Fibroblast of villous mesenchyme (primary cell): ENCODE measurements at places on chromosomes 3 and 15. TPM values are rescaled to one million over a fixed set of nuclear protein-coding genes. Genes with fewer than 3 reads are reported as not detected.

DNA sequence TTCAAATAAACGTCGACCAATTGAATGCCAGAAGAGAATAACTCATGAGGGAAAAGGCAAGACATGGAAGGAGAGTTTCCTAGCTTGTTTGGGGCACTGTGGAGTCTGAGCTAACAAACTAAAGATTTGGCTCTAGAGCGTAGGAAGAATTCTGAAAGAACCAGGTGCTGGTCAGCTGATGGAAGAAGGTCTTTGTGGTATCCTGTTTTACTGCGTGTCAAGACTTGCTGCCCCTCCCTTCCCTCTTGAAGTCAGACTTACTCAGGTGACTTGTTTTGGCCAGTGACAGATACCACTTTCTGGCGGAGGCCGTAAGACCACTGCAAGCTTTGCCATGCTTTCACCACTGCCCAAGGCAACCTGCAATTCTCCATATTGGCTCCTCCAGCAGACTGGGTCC, 673 bp upstream of the HCLS1 start:
- DNase-seq: no peak

DNA sequence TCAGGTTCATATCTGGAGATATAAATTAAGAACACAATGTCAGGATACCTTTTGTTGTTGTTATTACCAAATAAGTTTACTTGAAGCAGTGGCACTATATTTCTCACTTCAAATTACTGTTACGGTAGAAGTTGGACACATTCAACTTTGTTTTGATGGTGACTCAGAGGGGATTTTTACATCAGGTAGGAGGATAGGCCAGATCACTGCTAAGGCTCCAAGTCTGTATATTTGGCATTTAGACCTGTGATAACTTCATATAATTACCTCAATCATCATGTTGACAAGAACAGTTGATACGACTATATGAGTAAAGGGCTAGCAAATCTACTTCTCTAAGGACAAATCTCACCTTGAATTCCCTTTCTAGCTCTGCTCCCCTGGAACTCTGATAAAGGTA, 15.6 kb downstream of the LZTFL1 start:
- DNase-seq: no peak

GRCh38 chr3:71956716-71957115, 171.8 kb upstream of the PROK2 start:
- no peak for DNase-seq

DNAH12 gene
- total RNA-seq: under 0.01 TPM in 2 replicates

- DNase-seq: no peak
These were observed 22.0 kb upstream of the TATDN2 start for GRCh38 chr3:10226293-10226692.

DNA sequence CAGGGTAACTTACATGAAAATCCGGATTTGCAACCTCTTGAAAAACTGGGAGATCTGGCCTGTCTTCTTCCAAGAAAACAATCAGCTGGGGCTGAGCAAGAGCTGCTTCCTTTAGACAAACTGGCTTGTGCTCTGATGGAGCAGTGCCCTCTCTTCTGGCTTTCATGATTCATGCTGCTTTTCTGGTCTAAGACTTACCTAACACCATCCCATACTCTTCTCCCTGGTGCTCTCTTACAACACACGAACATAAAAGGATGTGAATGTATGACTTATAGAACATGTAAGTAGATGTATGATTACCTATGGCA, 9.9 kb downstream of the TJP1 start:
- peak; percentile 55 for DNase-seq

GRCh38 chr3:190345027-190345821, 23.0 kb upstream of the CLDN1 start:
- DNase-seq: peak; percentile 91

DNA sequence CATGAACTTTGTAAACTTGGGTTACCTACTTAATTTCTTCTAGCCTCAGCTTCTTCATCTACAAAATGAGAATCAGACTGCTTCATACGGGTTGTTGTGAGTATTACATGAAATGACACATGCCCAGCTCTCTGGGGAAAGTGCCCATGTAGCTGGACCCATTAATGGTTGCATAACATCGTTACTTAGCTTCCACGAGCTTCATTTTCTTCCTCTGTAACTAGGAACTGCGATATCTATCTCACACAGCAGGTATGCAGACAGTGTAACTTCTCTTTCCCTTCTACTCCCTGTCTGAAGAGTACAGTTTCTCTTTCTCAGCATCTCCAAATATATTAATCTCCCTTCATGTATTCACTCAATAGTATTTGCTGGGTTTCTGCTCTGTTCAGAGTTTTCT, 37.9 kb upstream of the DLG1 start:
- no peak for DNase-seq

GRCh38 chr15:49589030-49589429, 31.6 kb downstream of the FAM227B start:
- DNase-seq: peak; percentile 18

GRCh38 chr3:138362538-138362937, 14.2 kb downstream of the MRAS start:
- DNase-seq: no peak

GRCh38 chr3:140378571-140379340, 299.1 kb upstream of the TRIM42 start:
- DNase-seq: no peak

- no peak for DNase-seq
These were observed 138.8 kb downstream of the ZNF609 start for GRCh38 chr15:64599226-64599625.

DNA sequence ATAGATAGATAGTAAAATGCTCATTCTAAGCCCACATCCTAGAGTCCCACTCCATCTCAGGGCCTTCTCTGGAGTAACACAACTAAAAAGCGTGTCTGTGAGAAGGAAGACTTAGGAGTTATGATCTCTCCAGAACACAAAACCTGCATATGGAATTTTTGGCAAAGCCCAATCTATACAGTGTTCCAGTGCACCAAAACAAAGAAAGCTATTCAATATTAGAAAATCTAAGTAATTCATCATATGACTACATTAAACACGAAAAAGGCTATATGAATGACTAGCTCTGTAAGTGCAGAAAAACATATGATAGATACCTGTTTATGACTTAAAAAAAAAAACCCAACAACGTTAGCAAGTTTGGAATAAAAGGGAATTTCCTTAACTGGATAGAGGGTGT, 27.7 kb downstream of the MTMR10 start:
- DNase-seq: no peak

DNA sequence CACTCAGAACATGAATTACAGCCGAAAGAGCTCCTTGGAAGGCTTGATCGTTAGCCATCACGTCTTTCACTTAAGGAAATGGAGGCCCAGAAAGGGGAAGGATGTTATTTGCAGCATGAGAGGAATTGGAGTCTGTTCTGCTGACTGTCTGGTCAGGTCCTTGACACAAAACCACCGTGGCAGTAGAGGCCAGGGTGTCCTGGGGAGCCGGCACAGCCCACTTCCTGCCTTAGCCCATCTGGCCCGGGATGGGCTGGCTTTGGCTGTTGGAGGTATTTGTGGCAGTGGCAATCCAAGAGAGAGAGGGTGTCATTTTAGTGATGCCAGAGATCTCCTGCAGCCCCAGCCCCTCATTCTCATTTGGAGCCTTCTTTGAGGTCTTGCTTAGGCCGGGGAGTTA, 37.4 kb downstream of the ST6GAL1 start:
- no peak for DNase-seq

DNA sequence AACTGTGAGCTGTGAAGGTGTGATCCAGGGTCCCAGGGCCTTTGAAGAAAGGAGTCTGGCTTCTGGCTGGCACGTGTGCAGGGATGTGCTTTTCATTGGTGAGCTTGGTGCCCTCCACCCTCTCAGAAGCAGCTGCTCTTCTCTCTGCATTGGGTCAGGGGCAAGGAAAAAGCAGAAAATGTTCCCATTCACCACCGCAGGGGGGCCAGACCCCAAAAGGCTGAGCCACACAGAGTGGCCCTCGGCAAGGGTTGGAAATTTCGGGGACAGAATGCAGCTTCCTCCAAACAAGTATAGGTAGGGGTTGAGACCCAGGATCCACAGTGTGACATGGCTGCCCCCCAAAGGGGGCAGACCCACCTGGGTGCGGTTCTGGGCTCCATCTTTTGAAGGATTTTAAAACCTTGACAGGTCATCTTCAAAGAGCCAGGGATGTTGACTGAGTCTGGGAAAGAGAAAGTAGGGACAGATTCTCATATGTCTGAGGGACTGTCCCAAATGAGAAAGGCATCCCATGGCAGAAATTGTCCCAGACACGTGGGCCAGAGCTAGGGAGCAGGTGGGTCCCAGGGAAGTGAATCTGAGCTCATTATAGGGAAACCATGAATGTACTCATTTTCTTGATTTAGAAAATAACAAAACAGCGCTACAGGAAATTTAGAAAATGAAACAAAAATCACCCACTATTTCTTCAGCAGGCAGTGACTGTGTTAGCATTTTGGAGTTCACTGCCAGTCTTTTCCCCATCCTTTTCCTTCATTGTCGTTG, 2.7 kb downstream of the CSK start:
- no peak for DNase-seq

TMEM266 gene
- under 0.01 TPM in 1 of 2 replicates, not detected in the other for total RNA-seq

- DNase-seq: no peak
These were observed 77.2 kb upstream of the RNU6-1 start for GRCh38 chr15:67917037-67917436.

STRIT1 gene
- not detected in 2 replicates for total RNA-seq

DNA sequence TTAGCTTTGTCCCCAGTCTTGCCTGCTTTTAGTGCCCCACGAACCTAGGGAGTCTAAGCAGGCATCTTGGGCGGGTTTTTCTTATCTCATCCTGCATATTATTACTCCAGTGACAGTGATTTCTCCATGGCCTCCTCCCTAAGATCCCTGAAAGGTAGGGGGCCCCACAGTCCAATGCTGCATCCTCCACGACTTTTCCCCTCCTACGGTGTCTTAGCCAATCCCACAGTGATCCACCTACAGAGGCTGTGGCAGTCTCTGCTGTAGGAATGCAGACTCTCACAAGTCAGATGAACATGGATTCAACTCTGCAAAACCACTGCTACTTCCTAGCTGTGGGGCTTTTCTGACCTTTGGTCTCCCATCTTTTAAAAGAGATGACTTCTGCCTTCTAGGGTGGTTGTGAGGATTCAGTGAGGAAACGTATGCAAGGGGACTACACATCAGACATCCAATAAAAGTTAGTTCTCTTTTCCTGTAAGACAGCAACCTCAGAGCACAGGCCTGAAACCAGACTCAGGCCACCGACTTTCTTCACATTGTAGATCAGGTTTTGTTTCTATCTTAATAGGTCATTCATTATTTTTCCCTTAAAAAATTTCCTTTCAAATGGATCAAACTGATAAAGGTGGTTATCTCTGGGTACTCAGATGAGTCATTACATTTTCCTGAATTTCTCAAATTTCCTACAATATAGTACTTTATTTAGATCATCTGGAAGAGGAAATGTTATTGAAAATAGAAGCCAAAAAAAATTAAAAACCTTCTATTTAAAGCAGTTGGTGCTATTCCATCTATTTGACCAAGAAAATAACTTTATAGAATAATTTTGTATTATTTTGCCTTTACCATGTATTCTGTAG, 23.2 kb downstream of the ILDR1 start:
- no peak for DNase-seq

- no peak for DNase-seq
These were observed 38.6 kb downstream of the CCDC80 start for GRCh38 chr3:112602217-112602838.

GABRB3 gene
- under 0.01 and 2.2 TPM in 2 replicates for total RNA-seq

DNA sequence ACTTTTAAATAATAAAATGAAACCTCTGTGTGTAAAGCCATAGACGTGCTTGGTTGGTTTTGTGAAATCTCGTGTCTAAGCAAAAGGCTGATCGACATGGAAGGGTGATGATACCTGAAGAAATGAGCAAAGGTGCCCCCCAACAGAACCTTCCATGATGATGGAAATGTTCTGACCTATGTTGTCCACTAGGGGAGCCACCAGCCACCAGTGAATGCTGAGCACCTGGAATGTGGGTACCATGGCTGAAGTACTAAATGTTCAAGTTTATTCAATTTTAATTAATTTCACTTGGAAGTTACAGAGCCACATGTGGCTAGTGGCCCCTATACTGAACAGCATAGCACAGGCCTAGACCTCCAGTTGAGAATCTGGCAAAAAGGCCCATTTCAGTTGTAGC, 158.8 kb downstream of the POLR2M start:
- no peak for DNase-seq

C15orf62 gene
- under 0.01 TPM in 1 of 2 replicates, not detected in the other for total RNA-seq

ANKRD34C gene
- total RNA-seq: under 0.01 TPM in 1 of 2 replicates, not detected in the other

GRCh38 chr3:20680990-20681628, 495.1 kb upstream of the SGO1 start:
- DNase-seq: no peak

DNA sequence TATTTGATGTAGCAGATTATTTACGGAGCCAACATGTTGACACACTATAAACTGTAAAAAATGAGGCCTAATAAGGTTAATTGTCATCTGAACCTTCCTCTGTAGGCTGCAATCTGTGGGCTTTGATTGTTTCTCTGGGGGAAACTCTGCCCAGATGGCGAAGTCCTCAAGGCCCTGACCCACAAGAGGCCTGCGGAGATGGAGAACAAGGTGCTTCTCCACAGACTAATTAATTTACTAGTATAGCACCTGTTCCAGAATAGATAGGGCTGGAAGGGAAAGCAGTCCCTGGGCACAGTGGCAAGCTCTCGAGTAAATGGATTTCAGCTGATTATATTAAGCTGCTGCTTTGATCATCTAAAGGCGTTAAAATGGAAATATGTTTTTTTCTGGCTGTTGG, 338.8 kb upstream of the DNAJC19 start:
- no peak for DNase-seq

ABHD10 gene
- total RNA-seq: 20.3 and 38.0 TPM in 2 replicates

DUOXA2 gene
- total RNA-seq: not detected in 2 replicates

DNA sequence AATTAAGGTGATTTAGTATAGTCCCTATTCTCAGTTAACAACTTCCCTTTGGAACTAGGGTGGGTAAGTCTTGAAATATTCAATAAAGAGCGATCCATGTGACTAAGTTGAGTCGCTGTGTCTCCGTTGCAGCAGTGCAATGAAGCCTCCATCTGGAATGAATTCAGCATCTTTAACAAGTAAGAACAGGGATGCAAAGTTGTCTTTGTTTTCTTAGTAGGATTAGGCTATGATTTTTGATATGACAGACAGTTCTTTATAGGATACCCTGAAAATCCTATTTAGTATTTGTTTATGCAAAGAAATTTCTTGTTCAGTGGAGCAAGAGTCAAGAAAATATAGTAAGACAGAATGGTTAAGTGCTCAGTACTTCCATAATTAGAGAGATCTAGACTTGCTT, 52.7 kb downstream of the RBMS3 start:
- no peak for DNase-seq

DNA sequence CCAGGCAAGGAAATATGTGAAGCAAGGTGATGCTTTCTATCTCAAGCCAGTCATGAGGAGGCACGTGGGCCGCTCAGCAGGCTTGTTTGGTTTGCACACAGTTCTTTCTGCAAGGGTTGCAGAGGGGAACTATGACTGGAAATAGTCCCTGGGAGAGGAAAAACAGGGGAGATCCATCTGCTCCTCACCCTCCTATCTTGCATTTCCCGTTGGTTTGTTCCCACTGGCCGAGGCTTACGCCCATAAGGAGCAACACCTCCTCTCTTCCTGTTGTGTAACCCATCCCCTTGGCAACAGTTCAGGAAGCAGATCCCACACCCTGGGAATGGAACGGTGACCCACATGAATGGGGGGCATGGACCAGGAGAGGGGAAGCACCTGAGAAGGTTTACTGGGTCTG, 72.1 kb upstream of the MAGI1 start:
- DNase-seq: peak; percentile 71

ZNF660 gene
- 2.9 and 3.0 TPM in 2 replicates for total RNA-seq
